ENCODE measurements at places on chromosomes 3 and 15.

DNA sequence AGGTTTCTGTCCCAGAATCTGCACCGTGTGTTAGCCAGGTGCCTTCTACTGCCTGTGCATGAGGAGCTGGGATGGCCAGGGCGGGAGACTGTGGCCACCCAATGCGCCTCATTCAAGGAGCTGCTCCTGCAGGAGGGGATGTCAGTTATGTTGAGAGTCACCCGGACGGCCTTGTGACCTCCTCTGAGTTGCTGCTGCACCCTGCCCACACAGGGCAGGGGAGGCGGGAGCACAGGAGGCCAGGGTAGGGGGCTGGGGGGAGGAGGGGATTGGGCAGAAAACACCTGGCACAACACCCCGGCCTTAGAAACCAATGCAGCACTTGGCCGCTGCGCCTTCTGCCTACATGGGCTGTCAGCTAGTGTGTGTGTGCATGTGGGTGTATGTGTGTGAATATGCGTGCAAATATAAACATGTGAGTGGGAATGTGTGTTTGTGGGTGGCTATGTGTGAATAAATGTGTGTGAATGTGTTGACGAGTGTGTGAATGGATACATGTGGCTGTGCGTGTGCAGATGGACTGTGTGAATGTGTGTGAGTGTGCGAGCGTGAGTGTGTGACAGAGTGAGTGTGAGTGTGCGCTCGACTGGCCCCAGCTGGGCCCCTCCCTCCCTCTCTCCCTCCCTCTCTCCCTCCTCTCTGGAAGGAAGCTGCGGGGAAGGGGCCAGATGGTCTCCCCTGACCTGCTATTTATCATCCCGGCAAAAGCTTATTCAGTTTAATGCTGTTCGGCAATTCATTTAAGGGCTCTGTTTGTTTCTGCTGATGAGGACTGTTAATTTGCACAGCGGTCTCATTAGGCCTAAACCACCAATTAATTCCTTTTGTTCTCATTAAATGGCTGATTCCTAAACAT is 106.9 kb downstream of the TLE3 start:
- DNase-seq = no peak

DNA sequence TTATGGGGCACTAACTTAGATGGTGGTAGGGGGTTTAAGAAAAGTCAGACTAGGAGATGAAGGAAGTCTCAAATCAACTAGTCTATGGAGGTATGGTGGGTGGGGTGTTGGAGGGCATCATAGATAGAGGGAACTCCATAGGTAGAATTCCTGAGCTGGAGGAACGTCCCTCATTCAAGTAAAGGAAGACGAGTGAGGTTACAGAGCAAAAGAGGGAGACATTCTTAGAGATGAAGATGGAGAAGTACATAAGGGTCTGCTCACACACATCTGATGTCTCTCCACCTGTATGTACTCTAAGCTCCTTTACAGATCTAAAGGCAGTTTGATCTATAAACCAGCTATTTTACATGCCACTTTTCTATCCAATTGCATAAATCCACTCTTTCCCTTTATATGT is 1.4 kb downstream of the PLSCR1 start:
- no peak for DNase-seq

DNA sequence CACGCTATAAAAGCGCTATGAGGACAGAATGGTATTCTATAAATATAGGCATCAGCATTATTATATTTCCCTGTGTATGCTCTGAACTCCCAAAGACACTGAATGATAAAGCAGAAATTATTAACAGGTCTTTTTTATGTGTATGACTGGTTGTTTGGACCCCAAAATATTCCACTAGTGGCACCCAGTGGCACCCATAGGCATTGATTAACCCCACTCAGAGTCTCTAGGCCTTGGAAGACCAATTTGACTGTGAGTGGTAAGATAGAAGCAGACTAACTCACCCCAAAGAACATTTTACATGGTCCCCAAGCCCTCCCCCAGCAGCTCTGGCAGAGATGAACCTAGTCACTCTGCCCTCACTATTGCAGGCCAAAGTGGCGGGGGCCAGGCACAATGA is 45.4 kb upstream of the UBE2E1 start:
- DNase-seq = no peak

GRCh38 chr3:130384476-130385025 is 39.1 kb downstream of the COL6A5 start:
- no peak for DNase-seq

DNA sequence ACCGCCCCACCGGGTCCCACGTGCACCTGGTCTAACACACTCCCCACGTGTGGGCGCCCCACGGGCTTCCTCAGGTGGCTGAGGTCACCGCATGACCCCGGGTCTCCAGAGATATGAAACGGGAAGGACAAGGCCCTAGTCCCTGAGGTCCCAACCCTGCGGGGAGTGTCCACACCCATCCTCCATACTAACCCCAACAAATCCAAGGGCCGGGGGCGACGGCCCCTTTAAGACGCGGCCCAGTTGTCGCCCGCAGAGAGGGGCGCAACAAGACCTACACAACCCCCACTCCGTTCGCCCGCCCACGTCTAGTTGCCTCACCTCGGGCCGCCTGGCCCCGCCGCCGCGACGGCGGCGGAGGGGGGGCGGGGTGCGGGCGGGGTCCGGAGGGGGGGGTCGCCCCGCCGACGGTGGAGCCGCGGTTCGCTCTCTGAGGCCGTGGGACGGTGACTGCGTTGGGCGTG is 396 bp downstream of the INO80 start:
- peak; percentile 6 for DNase-seq

Data from AG04450 (cell line).